Kidney epithelial cell (primary cell): ENCODE measurements at places on chromosomes 11 and 22. TPM values are rescaled to one million over a fixed set of nuclear protein-coding genes. Genes with fewer than 3 reads are reported as not detected.
A peak's percentile ranks its signal among the peaks of the same experiment; 100 is the strongest.

- DNase-seq, result no peak
Observed at GRCh38 chr11:72686639-72687220, 12.5 kb upstream of the PDE2A start.

- DNase-seq, result no peak
Observed at GRCh38 chr11:61787928-61788491, 4.4 kb downstream of the TMEM258 start.

GRCh38 chr11:31640611-31641010, 131.0 kb downstream of the ELP4 start:
- no peak for DNase-seq

DNA sequence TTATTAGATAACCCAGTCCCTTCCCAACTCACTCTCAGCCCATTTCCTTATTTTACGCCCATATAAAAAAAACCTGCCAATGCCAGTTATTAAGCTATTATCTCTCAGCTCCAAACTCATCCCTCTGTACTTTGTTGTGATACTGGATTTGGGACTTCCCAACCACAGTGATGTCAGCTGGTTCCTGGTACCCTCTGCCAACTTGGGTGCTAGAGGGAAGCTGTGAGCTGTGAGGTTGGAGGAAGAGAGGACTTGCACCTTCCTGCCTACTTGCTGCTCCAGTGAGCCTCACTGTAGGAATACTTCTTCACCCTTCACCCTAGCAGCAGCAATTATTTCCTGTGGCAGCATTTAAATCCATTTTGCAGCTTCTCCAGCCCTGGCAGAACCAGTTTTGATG, 19.2 kb upstream of the CSF2RB start:
- DNase-seq, result no peak

DNA sequence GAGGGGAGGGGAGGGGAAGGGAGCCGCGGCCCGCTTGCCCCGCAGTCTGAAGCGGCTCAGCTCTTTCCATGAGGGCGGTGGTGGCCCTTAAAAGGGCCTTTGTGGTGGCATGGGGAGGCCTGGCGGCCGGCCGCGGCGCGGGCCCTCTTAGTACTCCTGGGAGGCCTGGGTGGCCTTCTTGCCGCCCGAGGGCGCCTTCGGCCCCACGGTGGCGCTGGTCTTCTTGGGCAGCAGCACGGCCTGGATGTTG, 6.9 kb downstream of the DPAGT1 start:
- DNase-seq, result no peak

DNA sequence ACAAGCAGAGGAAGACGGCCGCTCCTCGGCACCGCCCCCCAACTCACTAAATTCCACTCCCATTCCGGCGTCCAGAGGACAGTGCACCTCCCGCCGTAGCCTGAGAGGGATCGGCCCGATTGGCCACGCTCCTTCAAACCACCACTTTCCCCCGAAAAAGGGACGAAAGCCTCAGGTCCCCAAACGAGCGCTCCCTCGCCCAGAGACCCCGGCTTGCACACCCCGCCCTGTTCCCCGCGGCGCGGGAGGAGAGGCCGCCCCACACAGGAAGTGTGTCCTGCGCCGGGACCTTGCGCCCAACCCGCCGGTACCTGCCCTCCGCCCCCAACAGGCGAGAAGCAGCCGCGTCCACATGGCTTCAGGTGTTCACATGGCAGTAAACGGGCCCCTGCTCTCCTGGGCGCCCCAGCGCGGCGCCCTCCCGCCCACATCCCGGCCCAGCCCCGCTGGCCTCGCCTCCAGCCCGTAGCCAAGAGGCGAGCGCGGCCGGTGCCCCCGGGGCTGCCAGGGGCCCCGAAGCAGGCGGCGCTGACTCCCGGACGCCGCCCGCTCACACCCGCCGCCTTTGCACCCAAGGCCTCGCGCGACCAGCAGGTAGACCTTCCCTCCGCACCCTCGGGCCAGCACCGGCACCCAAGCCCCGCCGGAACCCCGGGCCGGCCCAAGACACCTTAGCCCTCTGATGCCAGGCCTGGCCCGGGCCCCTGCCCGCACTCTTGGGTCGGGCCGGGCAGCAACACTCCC, 849 bp downstream of the TCF20 start:
- no peak for DNase-seq

DNA sequence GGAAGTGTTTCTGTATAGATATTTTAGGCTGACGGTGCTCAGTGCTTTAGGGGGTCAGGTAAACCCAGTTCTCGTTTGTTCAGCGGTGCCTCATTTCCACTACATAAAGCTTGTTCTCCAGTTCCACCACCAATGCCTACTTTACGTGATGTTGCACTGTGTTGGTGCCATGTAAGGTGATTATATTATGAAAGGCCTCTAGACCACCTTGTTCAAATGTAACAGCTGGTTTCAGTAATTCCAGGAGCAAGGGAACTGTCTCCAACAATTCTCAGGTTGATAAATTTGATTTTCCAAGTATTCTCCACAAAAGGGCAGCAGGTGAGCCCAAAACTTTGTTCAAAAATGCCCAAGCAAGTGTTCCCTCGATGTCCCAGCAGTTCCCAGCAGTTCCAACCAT, 83.7 kb upstream of the SEPTIN5 start:
- DNase-seq, result no peak

DNA sequence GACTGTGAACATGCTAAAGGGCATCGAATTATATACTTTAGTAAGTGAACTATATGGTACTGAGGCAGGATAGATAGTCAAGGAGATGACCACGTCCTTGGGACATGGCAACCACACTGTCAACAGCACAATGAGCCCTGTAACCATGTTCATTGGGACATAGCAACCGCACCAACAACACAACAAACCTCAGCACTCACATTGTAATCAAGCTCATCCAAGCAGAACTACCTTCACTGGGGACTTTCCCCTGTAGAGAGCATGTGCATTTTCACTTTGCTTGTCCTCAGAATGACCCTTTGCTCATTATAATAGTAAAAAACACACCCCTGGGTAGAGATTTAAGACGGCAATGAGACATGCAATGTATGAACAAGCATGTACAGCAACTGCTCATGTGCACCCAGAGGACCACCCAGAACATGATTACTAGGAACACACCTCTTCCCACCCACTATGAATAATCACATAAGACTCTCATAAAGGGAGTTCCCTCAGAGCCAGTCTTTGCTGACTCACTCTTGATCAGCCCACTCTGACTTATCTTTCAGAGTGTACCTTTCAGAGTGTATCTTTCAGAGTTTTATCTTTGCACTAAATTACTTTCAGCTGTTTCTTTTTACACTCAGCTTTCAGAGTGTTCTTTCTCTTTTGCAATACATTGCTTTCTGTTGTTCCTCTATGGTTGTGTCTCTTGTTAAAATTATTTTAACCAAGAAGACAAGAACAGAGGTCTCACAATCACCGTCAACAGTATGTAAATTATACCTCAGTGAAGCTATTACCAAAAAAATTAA, 4.1 kb upstream of the PLAAT2 start:
- DNase-seq, result peak; percentile 98

DNA sequence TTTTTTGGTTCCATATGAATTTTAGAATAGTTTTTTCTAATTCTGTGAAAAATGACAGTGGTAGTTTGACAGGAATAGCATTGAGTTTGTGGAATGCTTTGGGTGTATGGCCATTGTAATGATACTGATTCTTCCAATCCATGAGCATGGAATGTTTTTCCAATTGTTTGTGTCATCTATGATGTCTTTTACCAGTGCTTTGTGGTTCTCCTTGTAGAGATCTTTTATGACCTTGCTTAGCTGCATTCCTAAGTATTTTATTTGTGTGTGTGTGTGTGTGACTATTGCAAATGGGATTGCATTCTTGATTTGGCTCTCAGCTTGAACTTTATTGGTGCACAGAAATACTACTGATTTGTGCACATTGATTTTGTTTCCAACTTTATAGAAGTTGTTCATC, 3.0 kb upstream of the CSF2RB start:
- no peak for DNase-seq

- DNase-seq, result peak; percentile 26
Observed at GRCh38 chr11:123654566-123655081, at the start of gene SCN3B. SCN3B (minus strand) TSS chr11:123654624; CDS start chr11:123653801, 823 bp downstream.

- no peak for DNase-seq
Observed at GRCh38 chr22:17443405-17444203, 74.3 kb downstream of the CECR2 start.

- no peak for DNase-seq
Observed at GRCh38 chr11:14549891-14550290, 29.7 kb upstream of the PSMA1 start.

- DNase-seq, result no peak
Observed at GRCh38 chr11:45260071-45260470, 26.1 kb downstream of the SYT13 start.

DNA sequence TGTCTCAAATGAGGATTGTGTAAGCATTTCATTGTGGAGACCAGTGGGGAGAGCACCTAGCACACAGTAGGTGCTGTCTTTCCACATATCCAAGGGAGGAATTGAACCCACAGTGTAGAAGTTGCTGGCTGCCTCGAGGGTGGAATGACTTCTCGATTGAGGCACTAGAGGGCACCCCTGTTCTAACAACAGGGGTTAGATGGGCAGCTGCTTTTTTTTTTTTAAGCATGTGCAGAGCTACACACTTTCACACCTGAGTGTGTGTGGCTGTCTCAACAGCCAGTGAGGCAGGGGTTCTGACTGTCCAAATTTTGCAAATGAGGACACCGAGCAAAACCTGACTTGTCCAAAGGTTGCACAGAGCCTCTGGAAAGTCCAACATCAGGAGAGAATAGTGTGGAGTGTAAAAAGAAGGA, 118.2 kb upstream of the CRYBB3 start:
- DNase-seq, result no peak

DNA sequence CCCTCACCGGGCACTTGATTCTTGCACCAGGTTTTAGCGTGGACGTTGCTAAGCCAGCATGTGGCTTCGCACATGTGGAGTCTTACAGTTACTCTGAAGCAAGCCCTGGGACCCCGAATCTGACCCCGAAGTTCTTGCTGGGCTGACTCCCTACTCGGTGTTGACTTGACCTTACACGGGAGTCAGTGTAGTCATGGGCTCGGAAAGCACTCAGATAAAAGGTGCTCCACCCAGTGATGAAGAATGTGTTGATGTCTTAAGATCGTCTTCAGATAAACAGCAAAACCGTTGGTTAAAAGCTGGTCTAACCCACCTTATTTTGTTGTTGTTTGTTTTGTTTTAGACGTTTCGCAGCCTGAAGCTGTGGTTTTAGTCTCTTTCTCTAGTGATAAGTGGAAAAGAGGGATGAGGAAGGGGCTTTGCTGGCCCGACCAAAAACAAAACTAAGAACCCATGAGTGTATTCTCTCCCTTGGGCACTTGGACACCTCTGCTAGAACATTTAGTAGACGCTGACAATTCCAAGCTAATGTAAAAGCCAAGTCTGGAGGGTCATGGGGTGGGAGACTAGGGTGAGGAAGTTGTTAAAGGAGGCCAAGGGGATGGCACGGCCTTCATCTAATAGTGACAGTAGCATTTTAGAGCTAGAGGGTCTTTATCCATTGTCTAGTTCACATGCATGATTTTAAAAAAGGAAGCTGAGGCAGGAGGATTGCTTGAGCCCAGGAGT, 69.9 kb downstream of the BCR start:
- no peak for DNase-seq

GRCh38 chr11:64691543-64691942, 31.5 kb downstream of the NRXN2 start:
- no peak for DNase-seq

- DNase-seq, result no peak
Observed at GRCh38 chr22:30662040-30662439, 5.6 kb downstream of the DUSP18 start.

The CARD10 gene
- total RNA-seq, result 64.0 and 71.3 TPM in 2 replicates

The TRIM34 gene
- 4.5 and 4.9 TPM in 2 replicates for total RNA-seq

The TIMM10 gene
- total RNA-seq, result 49.6 and 66.4 TPM in 2 replicates

The PATE2 gene
- 0.27 TPM in 1 of 2 replicates, not detected in the other for total RNA-seq

The THY1 gene
- 5.4 and 9.7 TPM in 2 replicates for total RNA-seq

The CTSD gene
- 425 and 603 TPM in 2 replicates for total RNA-seq

The RASSF10 gene
- 3.5 and 3.9 TPM in 2 replicates for total RNA-seq

The NCF4 gene
- 0.82 TPM in 1 of 2 replicates, not detected in the other for total RNA-seq

The OLFML1 gene
- total RNA-seq, result 0.07 TPM in 1 of 2 replicates, not detected in the other
